ENCODE measurements at places on chromosomes 4 and X. TPM values are rescaled to one million over a fixed set of nuclear protein-coding genes. Genes with fewer than 3 reads are reported as not detected.

GRCh38 chrX:29478336-29479069 lies 736.9 kb upstream of the MAGEB2 start:
- DNase-seq, result peak; percentile 13

DNA sequence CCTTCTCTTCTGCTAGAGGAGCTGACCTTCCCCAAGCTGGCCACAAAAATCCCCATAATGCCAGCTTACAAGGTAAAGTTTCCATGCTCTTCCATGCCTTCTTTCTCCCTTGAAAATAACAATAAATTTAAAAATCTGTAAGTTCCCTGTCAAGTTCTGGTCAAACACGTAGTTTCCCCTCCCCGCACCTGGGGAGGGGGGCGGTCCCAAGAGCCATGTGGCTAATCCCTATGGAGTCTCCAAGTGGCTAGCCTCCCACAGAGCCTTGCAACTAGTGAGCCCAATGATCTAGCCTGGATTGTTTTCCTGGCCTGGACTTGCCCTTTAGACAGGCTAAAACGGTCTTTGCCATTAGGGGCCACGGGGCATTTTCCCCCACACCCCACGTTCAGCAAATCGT lies 2.1 kb upstream of the NRK start:
- no peak for DNase-seq

GRCh38 chr4:155748039-155748438 lies 10.8 kb upstream of the GUCY1B1 start:
- no peak for DNase-seq

- DNase-seq, result no peak
Measured at GRCh38 chr4:17898553-17899055, 87.8 kb downstream of the NCAPG start.

DNA sequence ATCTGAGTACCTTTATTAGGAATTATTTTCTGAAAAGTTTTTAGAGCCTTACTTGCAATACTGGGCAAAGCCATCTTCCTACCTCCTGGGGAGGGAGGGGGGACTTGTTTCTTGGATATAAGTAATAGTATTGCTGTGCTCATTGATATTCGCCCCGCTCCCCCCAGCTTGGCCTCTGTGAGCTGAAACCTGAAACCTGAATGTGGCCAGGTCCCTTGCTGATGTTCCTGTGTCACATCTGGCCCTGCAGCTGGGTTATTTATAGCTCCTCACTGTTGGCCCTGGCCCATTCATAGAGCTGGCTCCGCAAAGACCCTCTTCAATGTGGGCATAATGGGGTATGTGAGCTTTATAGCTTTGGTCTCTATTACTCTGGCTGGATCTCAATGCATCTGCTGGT lies 59.5 kb downstream of the FRMPD3 start:
- no peak for DNase-seq

DNA sequence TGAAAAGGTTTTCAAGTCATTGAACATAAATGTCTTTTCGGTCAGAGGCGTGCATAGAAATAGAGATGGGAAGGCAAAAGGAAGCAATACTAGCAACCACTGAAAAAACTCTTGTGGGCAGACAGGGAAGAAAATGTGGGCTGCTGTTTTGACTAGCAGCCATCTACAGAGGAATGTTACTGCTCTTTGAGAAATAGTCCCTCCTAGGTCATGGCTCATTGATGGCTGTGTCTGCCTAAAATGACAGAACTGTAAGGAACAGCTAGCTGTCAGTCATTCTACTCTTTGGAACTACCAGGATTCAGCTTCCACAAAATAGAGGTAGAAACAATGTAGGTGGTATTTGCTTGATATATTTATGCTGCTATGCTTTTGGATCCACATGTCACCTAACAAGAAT lies 26.9 kb upstream of the TMPRSS11B start:
- peak; percentile 6 for DNase-seq

DNA sequence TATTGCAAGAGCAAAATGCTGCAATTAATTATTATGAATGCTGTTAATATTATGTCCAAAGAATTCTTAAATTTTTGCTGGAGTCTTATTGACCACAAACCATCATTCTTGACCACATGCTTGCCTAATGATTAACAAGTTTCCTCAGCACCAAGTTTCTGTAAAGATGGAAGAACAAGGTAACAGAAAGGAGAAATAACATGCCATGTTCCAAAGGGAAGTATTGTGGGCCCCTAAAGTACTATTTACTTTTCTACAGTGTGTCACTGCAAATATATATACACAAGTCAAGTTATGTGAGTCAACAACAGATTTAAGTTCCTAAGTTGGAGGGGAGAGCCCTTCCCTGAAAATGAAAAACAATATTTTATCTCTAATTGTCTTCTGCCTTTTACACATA lies 20.6 kb downstream of the FAM47E start:
- DNase-seq, result no peak

The PPEF2 gene
- total RNA-seq, result not detected

The ZFYVE28 gene
- 8.2 TPM for total RNA-seq

The LPAR4 gene
- total RNA-seq, result 0.50 TPM

The AIFM1 gene
- 23.1 TPM for total RNA-seq

All from fibroblast of lung (primary cell).